ENCODE measurements at places on chromosomes 2 and 18.

DNA sequence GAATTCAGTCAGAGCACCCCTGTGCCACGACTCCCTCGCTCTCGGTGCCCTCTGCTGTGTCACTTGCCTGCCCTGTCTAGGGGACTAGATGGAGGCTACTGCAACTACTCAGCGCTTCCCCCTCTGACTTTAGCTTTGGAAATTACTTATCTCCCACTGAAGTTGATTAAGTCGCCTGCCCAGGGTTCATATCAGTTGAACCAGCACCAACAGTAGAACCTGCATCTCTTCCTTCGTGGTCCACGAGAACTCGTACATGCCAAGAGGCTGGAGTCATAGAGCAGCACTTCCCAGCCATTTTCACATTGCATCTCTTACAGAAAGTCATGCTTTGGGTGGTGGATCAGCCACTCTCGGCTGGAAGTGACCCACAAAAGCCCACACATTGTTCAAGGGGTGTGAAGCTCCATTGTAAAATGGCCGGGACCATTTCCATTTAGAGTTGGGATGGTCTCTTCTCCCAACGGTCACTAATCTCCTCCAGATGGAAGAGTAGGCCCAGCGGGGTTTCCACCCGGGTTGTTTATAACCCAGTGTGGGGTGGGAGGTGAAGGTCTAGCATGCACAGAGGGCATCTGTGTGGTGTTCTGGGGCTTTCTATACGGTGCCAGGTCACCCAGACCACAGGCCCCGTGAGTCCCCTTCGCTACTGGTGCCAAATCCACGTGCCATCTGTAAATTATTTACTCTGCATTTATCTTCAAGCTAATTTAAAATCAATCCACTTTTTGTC is 38.0 kb downstream of the STEAP3 start:
- DNase-seq = no peak

DNA sequence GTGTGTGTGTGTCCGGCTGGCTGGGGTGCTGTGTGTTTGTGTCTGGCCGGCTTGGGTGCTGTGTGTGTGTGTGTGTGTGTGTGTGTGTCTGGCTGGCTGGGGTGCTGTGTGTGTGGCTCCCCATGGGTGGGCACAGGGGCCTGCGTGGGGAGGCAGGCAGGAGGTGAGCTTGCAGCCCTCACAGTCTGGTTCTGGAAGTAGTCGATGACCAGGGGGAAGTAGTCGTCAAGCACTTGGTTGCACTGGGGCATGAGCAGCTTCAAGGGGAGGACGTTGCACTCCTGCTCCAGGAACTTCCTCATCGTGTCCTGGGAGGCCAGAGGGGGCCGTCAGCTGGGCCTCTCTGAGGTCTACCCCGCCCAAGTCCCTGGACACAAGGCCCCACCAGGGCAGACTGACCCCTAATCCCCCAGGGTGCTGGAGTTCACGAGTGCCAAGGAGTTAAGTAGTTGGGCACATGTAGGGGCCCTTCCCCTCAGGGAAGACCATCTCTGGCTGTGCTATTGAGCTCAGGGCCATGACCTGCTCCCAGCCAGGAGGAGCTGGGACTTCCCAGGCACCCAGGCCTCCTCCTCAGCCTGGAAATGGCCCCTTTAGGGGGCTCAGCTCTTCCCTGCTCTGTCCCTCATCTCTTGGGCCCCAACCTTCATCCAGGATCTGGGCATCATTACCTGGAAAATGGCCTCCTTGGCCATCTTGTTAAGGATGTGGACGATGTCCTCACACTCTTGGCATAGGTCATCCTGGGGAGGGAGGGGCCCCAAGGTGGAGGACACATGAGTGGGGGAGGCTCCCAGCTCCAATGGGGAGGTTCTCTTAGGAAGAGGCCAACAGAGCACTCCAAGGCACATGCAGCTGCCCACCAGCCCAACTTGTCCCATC is 1.3 kb downstream of the SFTPB start:
- DNase-seq = no peak

DNA sequence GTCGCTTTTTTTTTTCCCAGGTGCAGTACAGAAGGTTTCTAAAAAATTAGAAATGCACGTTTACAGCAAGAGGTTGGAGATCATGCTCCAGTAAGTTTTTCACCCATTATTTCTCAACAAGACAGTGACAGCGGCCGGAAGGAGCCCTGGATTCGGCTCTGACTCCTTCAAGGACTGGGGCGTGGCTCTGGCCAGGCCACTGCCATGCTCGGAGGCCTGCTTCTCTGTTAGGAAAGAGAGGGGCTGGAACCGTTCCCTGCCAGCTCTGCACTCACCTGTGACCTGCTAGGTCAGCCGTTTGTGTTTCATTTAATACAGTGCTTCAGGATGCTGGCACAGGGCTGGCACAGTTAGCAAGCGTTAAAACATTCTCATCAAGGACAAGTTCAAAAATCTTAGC is 6.7 kb upstream of the IAH1 start:
- no peak for DNase-seq

GRCh38 chr2:38076710-38077430 is 919 bp upstream of the CYP1B1 start:
- no peak for DNase-seq

DNA sequence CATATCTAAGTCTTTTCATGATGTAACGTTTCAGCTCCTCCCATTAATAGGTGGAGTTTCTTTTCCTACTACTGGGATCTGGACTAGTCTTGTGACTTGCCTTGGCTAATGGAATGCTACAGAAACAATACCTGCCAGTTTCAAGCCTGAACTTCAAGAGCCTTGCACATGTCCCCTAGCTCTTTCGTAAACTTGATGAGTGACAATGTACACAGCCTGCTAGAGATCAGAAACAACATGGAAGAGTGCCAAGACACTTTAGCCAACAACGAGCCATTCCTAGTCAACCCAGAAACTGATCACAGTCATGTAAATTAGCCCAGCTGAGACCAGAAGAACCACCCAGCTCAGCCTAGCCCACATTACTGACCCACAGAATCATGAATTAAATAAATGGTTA is 24.8 kb upstream of the STK39 start:
- no peak for DNase-seq

- DNase-seq = no peak
These were observed 21.6 kb downstream of the GPR55 start for GRCh38 chr2:230903231-230904150.

DNA sequence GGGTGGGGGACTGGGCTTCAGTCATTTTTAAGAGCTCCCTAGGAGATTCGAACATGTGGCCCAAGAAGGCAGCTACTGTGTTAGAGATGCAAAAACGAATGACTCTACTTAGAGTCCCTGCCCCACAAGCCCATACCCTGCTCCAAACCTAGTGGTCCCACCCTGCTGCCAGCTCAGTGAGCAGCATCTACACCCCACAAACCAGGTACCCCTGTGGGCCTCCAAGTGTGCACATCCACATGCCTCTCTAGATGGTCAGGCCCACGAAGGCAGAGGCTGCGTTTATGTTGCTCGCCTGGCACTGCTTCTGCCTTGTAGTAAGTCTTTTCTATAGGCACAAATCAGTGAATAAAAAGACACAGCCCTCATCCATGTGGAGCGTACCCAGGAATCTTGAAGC is 112.6 kb downstream of the PDCL3 start:
- DNase-seq = no peak

- no peak for DNase-seq
These were observed 78.8 kb upstream of the ALKAL2 start for GRCh38 chr2:366706-367105.

GRCh38 chr18:51013259-51013658 is 16.8 kb upstream of the SMAD4 start:
- no peak for DNase-seq

GRCh38 chr2:175889701-175890302 is 112.3 kb downstream of the LNPK start:
- no peak for DNase-seq

- DNase-seq = no peak
These were observed 71.2 kb upstream of the ODC1 start for GRCh38 chr2:10519394-10519740.

DNA sequence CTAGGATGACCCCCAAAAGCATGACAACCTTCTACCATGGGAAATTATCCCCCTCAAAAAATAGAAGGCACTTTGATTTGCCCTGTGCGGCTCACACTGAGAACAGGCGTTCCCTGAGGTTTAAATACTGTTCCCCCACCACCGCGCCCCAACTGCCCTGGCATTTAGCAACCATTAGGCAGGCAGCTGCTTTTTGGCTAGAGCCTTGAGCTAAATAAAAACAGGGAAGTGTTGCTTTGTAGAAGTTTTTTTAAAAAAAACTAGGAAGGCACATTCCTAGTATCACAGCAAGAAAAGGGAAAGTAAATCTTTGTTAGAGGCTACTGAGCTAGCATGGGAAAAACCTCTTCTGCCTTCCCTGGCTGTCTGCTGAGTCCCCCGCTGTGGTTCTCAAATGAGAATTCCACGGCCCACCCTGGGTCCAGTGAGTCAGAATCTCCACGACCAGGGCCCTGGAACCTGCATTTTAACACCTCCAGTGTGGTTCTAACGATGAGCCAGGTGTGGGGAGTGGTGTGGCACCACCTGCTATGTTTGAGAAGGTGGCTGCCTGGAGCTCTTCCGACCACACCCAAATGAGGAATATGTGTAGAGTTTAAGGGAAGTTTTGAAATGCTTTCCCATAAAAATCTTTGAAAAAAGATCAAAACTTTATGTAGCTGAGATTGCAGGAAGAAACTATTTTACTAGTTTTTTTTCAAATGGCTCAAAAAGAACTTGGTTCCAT is 66.4 kb downstream of the VIT start:
- DNase-seq = no peak

- DNase-seq = no peak
These were observed 253.0 kb downstream of the DCDC2C start for GRCh38 chr2:3956406-3956805.

- no peak for DNase-seq
These were observed 88.9 kb downstream of the DAW1 start for GRCh38 chr2:227960317-227960716.

- DNase-seq = no peak
These were observed 119.0 kb downstream of the GULP1 start for GRCh38 chr2:188410504-188411235.

GRCh38 chr2:67528320-67528719 is 131.2 kb downstream of the ETAA1 start:
- DNase-seq = no peak

- DNase-seq = no peak
These were observed 151.1 kb upstream of the TWIST2 start for GRCh38 chr2:238696786-238697185.

DNA sequence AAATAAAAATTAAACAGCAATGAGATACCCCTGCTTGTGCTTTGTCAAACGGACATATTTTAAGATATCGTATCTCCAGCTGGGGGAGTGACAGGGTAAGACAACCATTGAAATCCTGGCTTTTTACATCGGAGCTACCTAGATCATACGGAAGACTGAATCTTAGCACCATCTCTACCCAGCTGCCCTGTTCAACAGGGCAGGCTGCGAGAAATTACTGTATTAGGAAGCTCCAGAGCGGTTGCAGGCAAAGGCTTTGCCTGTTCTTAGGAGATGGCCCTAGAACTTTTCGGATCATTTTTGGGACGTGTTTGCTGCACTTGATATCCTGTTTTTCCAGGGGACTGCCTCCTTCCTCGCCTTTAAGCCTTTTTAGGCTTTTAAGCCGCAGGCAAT is 2.0 kb upstream of the PRKCE start:
- DNase-seq = no peak

GRCh38 chr2:155368934-155369333 is 670.4 kb downstream of the KCNJ3 start:
- no peak for DNase-seq

DNA sequence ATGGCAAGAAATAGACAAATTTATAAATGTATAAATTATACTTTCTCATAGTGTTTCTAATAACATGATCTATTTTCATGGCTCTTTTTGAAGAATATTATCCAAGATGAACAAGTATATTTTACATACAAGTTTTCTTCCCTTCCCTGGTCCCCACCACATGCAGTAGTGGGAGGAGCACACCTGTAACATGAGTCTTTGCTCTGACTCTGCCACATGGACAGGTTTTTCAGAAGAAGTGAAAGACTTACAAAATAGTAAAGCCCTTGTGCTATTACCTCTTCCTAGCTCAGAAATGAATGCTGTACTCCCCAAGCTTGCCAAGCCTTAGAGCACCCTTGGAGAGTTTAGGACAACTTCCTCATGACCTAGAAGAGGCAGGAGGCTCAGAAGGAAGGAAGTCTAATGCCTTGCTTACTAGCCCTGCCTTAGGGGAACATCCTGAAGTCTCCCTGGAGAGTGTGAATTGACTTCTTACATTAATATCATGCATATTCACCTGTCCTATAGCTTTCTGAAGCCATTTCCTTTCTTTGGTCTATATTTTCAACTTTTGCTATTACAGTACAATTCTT is 18.4 kb downstream of the MXD1 start:
- DNase-seq = no peak

DNA sequence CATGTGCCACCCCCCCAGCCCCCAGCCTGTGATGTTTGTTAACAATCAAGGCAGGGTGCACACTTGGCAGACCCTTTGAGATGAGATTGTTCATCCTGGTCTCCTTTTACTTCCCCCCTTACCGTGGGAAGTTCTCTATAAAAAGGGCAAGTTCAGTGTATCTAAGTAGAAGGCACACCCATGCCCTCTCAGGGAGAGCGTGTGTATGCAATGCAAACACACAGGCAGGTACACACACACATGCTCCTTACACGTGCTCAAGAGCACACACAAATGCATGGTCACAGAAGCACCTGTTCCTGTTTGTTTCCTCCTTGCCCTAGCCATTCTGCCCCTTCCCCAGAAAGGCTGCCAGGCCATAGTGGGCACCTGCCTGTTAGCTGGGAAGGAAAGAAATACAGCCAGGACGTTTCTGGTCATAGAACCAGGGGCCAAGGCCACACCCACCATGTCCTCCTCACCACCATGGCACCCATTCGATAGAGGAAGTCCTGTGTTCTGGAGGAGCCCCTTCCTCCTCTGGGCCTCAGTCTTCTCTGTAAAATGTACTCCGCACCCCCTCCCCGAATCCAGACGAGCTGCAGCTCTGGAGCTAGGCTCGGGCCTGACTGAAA is 3.1 kb downstream of the ATOH8 start:
- DNase-seq = no peak

GRCh38 chr18:318791-319291 is 51.0 kb upstream of the THOC1 start:
- no peak for DNase-seq

DNA sequence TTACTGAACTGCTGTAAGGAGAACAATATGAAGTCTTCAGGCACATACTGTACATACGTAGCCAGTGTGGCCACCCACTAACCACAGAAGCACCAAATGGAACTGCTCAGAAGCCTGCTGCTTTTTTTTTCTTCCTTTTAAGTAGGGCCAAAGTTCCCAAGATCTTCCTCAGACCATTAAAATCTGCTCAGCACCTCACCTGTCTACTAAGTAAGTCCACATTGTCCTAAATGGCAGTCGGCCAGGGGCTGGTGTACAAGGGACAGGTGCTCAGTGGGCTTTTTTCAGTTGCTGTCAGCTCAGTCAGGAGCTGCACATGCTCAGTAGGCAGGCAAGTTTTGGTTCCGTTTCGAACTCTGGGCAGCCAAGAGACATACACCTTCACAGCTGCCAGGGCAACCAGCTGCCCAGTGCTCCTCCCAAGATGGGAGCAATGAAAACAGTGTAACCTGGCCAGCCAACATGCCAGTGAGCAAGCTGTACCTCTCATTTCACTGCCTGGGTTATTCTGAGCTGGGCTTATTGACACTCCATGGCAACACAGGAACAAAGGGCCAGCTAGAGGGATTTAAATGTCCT is 86.1 kb downstream of the ACVR1 start:
- DNase-seq = peak; percentile 15

GRCh38 chr18:12255626-12256026 is 1.5 kb downstream of the CIDEA start:
- DNase-seq = no peak
